Endothelial cell (in vitro differentiated cells): ENCODE measurements at places on chromosomes 3 and 15.

- no peak for DNase-seq
These were observed 192.8 kb downstream of the ARPP21 start for GRCh38 chr3:35832140-35832571.

GRCh38 chr15:65101891-65102708 is 12.9 kb downstream of the UBAP1L start:
- peak; percentile 56 for DNase-seq

DNA sequence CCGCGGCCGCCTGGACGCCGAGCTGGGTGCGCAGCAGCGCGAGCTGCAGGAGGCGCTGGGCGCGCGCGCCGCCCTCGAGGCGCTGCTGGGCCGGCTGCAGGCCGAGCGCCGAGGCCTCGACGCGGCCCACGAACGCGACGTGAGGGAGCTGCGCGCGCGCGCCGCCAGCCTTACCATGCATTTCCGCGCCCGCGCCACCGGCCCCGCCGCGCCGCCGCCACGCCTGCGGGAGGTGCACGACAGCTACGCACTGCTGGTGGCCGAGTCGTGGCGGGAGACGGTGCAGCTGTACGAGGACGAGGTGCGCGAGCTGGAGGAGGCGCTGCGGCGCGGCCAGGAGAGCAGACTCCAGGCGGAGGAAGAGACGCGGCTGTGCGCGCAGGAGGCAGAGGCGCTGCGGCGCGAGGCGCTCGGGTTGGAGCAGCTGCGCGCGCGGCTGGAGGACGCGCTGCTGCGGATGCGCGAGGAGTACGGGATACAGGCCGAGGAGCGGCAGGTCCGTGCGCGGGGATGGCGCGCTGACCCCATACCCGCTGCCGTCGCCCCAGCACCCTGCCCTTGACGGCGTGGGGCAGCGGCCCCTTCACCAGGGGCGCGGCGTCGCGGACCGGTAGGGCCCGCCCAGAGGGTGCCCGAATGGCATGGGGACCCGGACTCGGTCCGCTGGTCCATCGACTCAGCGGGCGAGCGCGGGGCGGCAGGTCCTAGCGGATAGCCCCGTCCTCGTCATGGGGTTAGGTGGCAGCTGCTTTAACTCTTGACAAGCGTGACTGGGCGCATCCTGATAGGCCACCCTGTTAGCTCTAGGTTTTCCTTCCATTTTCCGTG is 848 bp downstream of the SYNM start:
- DNase-seq: peak; percentile 62

DNA sequence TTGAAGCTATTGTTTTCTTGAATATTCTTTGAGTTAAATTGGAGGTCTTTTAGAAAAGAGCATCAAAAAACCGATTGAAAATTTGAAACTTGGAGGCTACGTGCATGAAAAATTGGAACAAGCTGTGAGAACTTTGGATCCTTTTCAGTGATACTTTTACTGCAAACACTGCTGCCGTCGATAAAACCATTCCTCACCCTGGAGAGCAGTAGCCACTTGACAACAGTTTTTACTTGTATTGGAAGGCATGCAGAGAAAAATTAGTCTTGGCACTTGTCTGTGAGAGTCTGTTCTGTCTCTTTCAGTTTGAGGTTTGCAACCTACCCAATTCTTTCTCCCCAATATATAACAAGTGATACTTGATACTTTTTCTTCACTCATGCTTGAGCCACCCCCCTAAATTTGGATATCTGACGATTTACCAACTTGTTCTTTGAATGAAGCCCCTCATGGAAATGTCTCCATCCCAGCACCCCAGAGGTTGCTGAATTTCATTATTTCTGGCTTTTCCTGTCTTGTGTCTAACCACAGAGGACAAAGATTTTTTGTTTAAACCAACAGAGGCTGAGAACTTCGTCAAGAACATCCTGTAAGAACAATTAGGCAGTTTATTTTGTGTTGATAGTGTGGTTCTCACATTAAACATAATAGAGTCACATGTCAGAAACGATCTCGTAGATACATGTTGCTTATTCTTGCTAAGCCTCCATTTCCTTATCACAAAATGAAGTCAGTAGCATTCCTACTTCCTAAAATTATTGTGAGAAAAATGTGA is 307.3 kb upstream of the PLSCR5 start:
- DNase-seq: no peak

DNA sequence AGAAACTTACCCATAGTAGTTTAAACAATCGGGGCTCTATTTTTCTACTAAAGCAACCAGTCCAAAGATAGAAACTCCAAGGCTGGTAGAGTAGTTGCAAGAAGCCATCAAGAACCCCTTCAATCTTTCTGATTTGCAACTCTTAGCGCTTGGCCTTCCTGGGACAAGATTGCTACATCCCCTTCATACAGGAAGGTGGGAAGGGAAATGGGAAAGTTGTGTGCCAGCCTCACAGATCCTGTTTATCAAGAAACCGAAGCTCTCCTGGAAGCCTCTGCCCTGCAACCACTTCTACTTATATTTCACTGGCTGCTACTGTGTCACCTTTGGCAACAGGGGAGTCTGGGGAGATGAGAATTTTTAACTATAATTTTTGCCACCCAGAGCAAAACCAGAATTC is 46.2 kb downstream of the OSBPL10 start:
- peak; percentile 40 for DNase-seq

- DNase-seq: no peak
These were observed 2.3 kb downstream of the FBN1 start for GRCh38 chr15:48643206-48643605.

DNA sequence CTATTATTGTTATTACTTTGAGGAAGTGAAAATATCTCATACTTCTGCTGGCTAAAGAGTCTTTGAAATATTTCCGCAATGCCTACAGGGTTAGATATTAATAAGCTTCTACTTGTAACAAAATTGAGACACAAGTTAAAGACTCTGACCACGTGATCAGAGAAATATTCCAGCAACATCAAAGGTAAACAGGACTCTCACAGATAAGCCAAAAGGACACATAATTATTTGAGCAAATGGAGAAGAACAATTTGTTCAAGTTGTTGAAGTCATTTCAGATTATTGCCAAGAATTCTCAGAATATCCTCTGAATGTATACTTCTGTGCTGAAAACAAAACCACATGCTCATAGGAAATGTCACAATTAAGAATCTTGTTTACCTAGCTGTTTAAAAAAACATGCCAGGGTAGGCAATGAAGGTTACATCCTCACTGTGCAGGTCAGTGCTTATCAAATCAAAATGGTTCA is 225.8 kb upstream of the ALCAM start:
- no peak for DNase-seq

DNA sequence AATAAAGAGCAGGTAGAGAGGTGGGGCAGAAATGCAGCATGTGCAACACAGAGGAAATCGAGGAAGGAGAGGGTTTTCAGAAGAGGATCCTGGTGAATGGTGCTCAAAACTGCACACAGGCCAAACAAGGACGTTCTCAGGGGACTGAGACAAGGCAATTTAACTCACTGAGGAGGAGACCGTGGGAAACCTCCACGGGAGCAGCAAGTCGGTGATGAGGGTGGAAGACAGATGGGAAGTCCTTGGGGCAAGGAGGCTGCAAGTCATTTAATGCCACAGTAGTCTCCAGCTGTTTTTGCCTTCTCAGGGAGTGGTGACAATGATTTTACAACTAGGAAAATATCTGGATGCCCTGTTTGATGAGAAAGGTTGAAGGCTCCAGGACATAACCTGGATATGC is 11.5 kb upstream of the PDIA5 start:
- no peak for DNase-seq

DNA sequence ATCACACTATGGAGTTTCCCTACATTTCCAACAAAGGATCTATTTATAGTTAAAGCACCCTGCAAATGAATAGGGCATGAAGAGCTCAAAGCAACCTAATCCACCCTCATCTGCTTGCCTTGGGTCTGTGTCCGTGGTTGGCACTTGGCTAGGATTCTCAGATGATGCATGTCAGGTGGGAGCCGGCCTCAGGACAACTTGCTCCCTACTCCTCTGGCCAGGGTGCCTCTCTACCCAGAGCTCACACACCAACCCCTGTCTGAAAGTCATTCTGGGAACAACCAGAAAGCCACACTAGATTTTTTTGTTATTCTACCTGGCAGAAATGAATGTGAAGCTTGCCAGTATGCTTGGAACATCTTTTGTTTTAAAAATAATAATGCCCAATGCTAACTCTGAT is 13.2 kb downstream of the ARHGEF3 start:
- no peak for DNase-seq

GRCh38 chr3:73540969-73541740 is 83.6 kb downstream of the PDZRN3 start:
- DNase-seq: no peak

DNA sequence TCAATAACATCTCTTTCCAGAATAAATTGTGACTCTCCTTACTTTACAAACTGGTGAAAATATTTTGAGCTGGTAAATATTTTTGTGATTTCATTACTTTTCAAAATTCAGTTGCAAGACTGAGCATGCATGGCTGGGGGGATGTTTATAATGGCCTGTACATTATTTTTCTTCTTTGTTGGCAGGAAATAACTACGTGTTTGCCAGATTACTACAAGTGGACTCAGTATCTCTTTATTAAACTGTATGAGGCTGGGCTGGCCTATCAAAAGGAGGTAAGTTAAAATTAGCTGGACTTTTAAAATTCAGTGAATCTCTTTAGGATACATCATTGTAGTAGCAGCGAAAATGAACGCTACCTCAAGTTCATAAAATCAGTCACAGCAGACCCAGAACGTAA is 58.3 kb downstream of the LARS2 start:
- DNase-seq: no peak

DNA sequence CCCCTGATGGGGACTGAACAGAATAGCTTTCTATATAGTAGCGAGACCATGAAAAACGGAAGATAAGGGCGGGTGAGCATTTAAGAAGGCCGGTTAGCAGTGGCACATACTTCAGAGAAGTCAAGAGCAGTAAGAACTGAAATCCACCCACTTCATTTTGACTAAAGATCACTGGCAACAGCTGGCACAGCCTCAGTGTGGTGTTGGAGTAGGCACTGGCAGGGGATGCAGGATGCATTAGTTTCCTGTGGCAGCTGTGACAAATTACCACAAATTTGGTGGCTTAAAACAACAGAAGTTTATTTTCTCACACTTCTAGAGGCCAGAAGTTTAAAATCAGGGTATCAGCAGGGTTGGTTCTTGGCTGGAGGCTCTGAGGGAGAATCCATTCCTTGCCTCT is 176.5 kb downstream of the ADAMTSL3 start:
- DNase-seq: no peak

GRCh38 chr3:64922213-64922612 is 234.4 kb upstream of the ADAMTS9 start:
- no peak for DNase-seq

DNA sequence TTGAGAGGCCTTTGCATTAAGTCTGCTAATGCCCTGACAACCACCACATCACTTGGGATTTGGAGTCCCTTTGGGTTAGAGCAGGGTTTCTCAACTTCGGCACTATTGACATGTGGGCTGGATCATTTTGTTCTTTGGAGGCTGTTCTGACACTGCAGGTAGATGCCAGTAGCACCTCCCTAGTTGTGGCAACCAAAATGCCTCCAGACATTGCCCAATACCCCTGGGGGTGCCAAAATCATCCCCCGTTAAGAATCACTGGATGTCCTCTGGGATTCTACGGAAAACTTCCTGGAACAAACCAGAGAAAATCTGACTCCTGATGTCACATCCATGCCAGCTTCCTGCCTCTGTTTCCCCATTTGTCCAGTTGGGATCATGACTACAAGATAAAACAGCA is 37.2 kb upstream of the BLM start:
- no peak for DNase-seq

- no peak for DNase-seq
These were observed 26.9 kb upstream of the GOLGA8B start for GRCh38 chr15:34610354-34610753.

DNA sequence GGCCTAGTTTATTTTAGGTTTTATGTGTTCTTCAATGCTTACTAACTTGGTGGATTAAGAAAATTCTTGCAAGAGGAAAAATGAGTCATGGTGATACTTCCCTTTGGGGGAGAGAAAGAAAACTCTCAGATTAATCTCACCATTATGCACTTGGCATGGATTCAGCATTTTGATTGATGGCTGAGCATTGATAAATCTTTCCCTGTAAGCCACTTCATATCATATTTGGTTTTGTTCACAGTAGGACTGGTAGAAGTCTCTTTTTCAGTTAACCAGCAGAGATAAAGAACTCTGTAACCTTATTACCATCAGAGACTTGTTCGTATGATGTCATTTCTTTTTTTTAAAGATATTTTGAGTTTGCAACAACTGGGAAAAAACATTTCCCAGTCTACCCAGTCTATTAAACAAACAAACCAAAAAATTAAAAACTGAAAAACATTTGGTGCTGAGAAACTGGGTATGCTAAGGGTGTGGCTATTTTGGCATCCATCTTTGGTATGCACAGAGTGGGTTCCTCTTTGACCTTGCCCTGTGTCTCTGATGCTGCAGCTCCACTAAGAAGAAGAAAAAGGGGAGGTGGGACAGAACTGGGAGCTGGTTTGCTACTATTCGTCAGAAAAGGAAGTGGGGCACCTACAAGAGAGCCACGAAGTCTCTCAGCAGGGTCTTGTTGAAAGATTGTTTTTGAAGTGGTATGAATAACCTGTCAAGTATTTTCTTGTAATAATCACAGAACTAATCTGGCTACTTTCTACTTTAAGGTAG is 17.2 kb downstream of the TMOD3 start:
- no peak for DNase-seq

DNA sequence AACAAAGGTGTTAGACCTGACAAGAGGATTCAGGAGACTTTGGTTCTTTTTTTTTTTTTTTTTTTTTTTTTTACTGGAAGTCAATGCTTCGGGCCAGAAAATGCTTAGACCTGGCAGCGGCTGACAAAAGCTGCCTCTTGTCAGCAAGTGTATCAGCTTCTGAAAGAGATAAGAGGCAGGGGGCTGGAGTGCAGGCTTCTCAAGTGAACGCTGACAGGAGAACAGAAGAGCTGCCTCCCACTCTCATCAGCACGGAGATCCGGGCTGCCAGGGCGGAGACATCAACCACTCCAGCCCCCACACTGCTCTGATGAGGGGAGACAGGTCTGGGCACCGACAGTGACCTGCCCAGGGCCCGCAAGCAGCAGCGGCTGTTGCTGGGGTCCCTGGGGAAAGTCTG is 9.4 kb upstream of the SCN5A start:
- DNase-seq: no peak

DNA sequence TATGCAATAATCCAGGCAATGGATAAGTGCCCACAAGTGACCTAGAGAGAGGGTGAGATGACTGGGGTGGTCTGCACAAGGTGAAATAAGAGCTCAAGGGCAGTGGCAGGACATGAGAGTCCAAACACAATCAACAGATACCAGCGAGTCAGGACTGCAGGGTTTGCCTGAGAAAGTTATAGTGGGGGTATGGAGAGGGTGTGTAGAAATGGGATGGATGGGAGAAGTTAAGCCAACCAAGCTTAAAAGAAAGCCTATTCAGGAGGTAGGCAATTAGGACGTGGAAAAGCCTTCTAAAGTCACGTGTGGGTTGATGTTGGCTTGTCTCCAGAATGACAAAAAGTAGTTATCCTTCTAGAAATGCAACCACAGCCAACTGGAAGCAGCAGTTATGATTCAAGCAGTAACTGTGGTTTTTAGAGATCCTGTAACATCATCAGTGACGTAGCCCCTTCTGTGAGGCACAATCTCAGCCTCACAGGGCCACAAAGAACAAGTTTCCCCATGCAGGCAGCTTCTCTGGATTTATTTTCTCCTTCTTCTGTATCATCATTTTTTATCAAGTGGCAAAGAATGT is 56.1 kb downstream of the FAM174B start:
- no peak for DNase-seq
